ENCODE measurements at places on chromosomes 2 and 18.

- peak; percentile 84 for DNase-seq
These were observed 264.7 kb downstream of the PAX3 start for GRCh38 chr2:222034058-222034457.

DNA sequence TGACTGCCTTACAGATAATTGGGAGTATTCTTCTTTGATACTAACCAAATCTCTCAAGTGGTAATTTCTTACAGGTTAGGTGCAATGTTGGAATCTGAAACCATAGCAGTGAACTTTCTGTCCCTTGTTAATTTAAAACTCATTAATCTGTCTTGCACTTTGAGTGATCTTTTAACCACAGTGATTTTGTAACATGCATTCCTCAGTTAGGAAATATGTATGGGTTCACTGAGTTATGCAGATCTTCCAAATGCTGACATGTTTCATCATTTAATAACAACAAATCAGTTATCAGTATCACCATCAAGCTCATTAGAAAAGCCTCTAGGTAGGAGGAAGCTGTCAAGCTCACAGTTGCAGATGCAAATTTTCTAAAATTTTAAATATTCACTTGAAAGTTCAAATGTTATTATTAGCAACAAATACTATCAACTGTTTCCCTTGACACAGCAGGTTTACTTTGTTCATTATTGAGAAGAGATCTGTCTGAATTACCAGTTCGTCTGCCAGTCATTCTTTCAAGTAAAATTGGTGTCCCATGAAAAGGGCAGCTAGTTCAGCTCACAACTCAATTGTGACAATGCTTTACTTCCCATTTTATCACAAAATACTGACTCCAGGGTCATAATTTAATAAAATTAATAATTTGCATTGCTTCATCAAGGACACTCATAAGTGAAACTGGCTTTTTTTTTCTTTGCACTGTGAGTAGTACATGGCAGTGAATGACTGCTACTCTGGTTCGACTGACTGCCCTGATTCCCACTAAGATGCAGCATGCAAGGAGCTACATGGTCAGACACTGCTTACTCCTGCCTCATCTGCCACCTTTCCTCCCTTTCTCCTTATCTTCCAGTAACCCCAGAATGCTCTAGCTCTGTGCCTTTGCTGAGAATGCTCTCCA is 31.6 kb downstream of the SUCLG1 start:
- DNase-seq: no peak

DNA sequence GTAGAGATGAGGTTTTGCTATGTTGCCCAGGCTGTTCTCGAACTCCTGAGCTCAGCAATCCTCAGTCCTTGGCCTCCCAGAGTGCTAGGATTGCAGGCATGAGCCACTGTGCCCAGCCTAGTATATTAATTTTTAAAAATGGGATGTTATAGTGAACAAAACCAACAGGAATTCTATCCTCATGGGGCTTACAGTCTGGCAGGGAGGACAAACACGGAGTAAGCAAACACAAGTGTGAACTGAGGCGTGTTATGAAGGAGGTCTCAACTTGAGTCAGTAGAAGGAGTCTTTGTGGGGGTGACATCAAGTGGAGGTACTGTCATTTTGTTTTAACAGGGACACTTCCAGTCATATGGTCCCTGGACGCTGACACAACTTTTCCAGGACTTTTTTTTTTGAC is 33.1 kb downstream of the EMILIN2 start:
- no peak for DNase-seq

- DNase-seq: peak; percentile 21
These were observed 9.9 kb downstream of the FABP1 start for GRCh38 chr2:88117973-88118372.

DNA sequence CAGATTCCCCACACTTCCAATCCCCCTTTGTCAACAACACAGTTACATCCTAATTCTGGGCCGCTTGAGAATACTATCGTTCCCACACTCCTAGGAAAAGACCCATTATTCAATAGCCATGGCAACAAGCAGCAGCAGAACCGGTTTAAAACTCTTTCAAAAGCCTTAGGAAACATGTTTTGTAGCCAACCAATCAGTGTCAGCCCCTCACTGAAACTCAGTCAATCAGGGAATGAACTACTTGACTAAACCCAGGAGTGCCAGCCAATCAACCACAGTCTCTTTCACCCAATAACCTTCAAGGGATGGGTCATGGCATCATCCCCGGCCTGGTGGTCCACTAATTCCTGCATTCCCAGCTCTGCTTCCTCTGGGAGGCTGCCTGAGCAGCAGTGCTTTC is 204.8 kb upstream of the HS6ST1 start:
- DNase-seq: no peak

- no peak for DNase-seq
These were observed 83.2 kb upstream of the UNC80 start for GRCh38 chr2:209688385-209688784.

- no peak for DNase-seq
These were observed 51.9 kb upstream of the POMC start for GRCh38 chr2:25220313-25220712.

DNA sequence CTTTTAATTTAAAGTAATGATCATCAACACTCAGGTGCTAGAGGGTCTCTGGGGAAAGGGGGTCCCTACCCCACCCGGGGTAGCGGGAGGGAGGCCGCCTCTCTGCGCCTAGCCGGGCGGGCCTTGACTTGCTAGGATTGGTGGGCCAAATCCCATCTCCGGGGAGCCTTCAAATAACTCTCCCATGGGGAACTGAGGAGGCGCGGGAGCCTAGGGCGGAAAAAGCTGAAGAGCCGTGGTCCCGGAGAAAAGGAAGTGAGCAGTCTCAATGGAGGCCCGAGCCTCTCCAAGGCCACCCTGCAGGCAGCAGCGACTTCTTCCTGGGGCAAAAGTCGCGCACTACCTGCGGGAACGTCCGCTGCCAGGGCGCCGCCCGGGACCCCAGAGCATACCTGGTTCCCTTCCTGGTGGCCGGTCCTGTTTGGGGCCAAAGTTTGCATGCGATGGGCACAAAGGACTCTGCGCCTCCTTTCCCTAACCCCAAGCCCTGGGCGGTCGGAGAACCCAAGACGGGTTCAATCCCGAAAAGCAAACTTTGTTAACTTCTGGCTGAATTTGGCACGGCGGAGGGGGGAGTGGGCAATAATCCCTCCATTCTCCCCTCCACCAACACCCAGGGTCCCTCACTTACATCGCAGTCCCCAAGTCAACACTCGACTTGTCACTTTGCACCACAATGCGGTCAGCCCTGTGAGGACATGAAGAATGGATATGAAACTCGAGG is 13.6 kb downstream of the EN1 start:
- no peak for DNase-seq

GRCh38 chr2:222945887-222946286 is 85.1 kb downstream of the ACSL3 start:
- DNase-seq: no peak

DNA sequence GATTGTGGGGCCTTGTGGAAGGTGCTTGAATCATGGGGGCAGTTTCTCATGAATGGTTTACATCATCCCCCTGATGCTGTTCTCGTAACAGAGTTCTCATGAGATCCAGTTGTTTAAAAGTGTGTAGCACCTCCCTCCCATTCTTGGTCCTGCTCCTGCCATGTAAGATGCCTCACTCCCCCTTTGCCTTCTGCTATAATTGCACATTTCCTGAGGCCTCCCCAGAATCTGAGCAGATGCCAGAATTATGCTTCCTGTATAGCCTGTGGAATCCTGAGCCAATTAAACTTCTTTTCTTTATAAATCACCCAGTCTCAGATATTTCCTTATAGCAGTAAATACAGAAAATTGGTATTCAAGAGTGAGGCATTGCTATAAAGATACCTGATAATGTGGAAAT is 15.6 kb upstream of the WDR75 start:
- DNase-seq: no peak

DNA sequence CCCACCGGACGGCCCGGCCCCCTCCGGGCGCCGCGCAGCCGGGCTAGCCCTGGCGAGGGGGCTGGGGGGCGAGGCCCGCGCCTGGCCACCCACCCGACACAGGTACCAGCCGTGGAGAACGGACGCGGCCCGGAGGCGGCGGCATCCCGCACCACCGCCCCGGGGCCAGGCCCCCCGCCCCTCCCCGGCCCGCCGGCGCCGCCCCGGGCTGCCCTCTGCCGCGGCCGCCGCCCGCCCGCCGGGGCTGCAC is 405 bp downstream of the SOS1 start:
- no peak for DNase-seq

DNA sequence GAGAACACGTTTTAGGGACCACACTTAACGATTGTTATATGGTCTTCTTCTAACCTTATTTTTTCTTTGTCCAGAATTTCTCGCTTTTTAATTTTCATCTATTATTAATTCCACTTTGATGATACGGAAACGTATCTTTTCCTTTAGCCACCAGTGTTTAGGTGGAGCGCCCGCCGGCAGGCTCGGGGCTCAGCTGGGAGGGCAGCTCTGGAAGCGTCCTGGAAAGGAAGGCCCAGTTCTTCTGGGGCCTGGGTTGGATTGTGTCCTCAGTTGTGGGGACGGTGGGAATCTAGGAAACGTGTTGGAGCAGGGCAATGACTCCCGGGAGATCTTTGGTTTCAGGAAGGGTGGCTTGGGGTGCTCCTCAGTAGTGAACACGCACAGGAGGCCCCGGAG is 19.4 kb upstream of the SOX11 start:
- no peak for DNase-seq

DNA sequence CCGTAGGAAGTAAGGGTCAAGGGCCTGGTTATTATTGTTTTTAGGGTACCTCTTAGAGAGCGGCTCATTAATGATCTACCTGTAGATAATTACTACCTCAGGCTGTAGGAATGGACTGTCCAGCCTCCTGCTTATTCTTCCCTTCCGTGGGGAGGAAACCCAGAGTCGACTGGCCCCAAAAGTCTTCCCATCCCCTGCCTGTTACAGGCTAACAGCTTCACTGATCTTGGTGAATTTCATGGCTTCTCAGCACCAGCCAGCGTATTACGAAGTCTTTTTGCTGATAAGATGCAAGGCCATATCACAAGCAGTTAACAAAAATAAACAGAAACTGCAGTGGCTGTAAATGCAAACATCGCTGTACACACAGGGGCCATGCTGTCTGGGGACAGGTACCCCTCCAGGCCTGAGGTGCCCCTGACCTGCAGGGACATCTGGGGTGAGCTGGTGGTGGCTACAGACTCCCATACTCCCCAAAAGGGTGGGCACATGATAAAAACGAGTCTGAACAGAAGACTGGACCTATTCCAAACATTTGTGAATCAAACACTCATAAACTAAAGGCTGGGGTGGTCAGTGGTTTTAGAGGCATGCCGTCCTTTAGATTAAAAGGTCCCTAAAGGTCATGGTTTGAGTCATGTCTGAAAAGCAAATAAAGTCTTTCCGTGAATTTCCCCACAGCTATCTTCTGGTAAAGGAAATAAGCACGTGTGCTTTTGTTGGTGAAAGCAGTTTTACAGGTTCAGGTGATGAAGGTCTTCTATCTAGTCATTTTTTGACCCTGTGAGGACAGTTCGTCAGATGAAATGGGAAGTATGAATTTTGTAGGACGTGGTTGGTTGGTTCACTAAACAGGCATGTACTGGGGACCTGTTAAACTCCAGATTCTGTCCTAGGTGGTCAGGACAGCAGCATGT is 36.7 kb downstream of the TTC39C start:
- peak; percentile 87 for DNase-seq
